ENCODE measurements at places on chromosomes 13 and 19. TPM values are rescaled to one million over a fixed set of nuclear protein-coding genes. Genes with fewer than 3 reads are reported as not detected.

CERS1 gene
- total RNA-seq = 73.2 TPM

CPT1C gene
- total RNA-seq = 9.8 TPM

PRR36 gene
- total RNA-seq = 2.9 TPM

ICAM5 gene
- 7.6 TPM for total RNA-seq

NUMBL gene
- 52.1 TPM for total RNA-seq

SMAD9 gene
- total RNA-seq = 11.3 TPM

RASIP1 gene
- total RNA-seq = 11.2 TPM

CYSLTR2 gene
- 0.31 TPM for total RNA-seq

CNN2 gene
- 28.0 TPM for total RNA-seq

SLC6A16 gene
- 51.9 TPM for total RNA-seq

AKAP8 gene
- 46.3 TPM for total RNA-seq
